ENCODE measurements at places on chromosomes 13 and 19.

- no peak for DNase-seq
Measured at GRCh38 chr13:52725302-52725701, 14.3 kb downstream of the CNMD start.

- DNase-seq = no peak
Measured at GRCh38 chr13:59906413-59907049, 257.2 kb downstream of the DIAPH3 start.

DNA sequence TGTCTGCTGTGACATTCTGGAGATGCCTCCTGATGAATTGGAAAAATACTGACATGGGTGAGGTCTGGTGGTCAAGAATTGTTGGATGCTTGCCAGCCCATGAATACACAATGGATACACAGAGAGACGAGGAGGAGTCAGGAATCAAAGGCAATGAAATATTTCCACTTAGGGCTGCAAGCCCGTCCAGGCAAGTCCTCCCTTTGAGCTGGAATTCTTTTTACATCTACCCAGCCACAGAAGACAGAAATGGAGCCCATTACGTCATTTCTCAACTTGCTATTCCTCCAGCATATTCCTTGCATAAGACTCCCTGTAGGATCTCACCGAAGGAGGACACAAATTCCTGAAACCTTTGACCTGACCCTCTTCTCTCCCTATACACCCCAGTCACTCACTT lies 15.7 kb upstream of the IGFL4 start:
- DNase-seq = no peak

GRCh38 chr13:68176475-68176874 lies 946.3 kb upstream of the PCDH9 start:
- DNase-seq = no peak

DNA sequence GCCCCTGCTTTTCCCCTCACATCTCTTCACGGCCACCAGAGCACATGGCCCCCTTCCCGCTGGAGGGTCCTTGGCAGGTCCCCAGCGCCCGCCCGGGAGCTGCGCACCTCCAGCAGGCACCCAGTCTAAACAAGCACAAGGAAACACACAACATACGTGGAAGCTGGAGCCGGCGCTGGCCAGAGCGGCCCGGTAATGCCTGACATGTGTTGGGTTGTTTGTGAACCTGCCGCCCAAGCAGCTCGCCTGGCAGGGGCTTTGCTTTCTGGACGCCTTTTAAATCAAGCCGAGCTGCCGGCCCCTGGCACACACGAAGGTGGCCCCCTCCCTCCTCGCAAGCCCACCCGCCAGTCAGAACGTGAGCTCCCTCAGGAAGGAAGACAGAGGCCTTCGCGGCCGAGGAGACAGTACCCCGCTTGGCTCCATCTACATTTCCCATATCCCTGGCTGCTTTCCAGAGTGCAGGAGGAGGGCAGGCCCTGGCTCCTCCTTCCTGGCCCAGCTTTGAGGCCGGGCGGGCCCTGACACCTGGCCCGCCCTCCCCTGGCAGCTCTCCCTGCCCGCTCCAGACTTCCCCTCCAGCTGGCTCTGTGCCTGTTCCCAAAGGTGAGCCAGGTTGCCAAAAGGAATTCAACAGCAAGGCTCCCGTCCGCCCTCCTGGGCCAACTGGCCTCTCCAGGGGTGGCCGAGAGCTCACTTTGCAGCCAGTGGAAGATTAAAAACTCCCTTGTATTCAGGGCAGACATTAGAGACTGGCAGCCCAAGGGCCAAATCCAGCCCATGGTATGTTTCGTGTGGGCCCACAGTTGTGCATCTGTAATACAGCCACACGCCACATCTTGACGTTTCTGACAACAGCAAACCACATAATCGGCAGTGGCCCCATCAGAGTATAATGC lies 28.7 kb downstream of the COMP start:
- DNase-seq = no peak

DNA sequence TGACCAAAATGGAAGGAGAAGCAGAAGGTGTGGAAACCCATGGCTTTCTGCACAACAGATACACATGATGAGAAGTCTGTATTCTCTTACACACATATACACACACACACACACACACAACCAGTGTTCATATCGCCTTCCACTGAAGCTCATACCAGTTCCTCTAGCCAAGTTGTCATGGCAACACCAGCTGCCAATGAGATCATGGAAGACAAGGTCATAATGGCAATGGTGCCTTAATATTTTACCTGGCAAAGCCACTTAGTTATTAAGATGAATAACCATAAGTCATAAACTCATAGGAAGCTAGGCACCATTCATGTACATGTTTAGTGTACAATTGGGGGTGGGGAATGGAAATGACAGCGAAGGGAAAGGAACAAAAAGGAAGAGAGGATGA lies 2.6 kb upstream of the DHRS12 start:
- DNase-seq = no peak

GRCh38 chr19:10712754-10713153 lies 5.1 kb upstream of the DNM2 start:
- DNase-seq = no peak

DNA sequence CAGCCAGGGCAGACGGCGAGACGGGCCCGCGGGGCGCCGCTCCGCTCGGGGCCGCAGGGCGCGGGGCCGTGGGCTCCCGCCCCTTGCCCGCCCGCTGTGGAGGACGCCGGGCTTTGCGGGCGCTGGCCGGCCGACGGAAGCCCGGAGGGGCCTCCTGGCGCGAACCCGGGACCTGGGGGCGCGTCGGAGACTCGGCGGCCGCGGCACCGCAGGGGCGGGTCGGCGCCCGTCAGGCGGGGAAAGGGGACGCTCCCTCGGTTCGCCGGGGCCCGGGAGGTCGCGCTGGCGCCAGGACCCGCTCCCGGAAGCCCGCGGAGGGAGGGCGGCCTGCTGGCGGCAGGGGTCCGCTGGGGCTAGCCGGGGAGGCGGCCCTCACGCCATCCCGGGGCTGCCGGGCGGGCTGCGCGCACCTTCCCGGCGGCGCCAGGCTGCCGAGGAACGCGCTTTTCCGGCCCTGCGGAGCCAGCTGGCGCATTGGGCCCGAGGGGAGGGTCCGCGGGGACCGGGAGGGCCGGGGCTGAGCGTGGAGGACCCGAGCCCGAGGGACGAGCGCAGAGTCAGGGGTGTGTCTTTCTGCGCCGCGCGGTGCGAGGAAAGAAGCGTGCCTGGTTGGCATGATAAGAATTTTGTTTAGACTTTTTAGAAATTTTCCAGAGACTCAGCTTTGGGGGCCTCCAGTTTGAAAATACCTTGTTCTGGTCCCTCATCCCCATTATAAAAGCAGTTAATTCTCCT lies 511 bp downstream of the GARRE1 start:
- no peak for DNase-seq

GRCh38 chr13:110640591-110641029 lies 25.3 kb downstream of the NAXD start:
- DNase-seq = peak; percentile 87

DNA sequence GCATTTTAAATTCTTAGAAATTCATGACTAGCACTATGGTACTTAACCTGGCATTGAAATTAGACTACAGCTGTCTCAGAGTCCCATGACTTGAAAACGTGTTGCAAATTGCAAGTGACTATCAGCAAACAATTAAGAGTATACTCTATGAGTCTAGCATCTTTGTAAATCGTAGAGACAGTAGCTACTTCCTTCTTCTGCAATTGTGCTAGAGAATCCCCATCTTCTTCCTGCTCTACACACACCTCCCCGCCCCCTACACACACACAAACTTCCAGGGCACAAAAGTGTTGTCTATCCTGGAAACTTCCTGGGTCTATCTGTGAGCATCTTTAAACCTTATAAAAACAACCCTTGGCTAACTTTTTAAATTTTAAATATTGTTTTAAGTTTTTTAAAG lies 35.2 kb upstream of the MIR17HG start:
- no peak for DNase-seq

GRCh38 chr13:52461265-52461664 lies 6.0 kb downstream of the CKAP2 start:
- DNase-seq = no peak

GRCh38 chr19:33211794-33212435 lies 13.7 kb downstream of the SLC7A10 start:
- no peak for DNase-seq

GRCh38 chr13:25132751-25133390 lies 36.9 kb downstream of the PABPC3 start:
- no peak for DNase-seq

- no peak for DNase-seq
Measured at GRCh38 chr19:5694167-5694955, 4.3 kb downstream of the RPL36 start.

- no peak for DNase-seq
Measured at GRCh38 chr13:45280751-45281634, 60.0 kb downstream of the TPT1 start.

DNA sequence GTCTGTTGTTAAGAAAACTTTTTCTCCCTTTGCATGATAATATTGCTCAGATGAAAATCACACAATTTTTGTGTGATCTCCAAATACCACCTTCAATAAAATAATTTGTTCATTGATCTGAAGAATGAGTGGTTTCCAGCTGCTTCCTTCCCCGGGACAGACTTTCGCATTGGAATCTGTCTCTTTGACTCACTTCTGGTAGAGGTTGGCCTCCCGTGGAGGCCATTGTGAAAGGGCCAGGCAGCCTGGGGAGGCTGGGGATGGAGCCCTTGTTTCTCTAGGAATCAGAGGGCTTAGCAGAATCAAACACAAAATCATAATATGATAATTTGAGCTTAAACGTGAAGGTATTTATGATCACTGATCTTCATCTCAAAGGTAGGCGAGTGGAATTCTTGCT lies 135.0 kb upstream of the ZNF536 start:
- no peak for DNase-seq

DNA sequence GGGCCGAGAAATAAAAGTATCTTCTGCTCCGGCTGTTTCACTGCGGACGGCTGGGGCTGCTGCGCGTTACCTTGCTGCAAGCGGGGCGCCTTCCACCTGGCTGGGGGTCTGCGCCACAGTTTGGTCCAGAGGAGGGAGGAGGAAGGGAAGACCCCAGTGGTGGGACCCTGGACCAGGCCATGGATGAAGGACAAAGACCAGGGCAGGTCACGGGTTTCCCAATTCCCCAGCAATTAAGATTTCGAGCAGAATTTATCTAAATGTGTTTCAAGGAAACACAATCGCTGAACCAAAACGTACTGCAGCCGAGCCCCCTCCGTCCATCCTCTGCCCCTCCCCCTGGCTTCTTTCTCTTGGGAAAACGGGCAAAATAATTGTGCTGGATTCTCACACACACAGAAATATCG lies 2.9 kb downstream of the SOX1 start:
- no peak for DNase-seq

GRCh38 chr13:113471844-113472243 lies 18.6 kb upstream of the ADPRHL1 start:
- no peak for DNase-seq

GRCh38 chr13:70905035-70905434 lies 796.8 kb upstream of the KLHL1 start:
- no peak for DNase-seq

DNA sequence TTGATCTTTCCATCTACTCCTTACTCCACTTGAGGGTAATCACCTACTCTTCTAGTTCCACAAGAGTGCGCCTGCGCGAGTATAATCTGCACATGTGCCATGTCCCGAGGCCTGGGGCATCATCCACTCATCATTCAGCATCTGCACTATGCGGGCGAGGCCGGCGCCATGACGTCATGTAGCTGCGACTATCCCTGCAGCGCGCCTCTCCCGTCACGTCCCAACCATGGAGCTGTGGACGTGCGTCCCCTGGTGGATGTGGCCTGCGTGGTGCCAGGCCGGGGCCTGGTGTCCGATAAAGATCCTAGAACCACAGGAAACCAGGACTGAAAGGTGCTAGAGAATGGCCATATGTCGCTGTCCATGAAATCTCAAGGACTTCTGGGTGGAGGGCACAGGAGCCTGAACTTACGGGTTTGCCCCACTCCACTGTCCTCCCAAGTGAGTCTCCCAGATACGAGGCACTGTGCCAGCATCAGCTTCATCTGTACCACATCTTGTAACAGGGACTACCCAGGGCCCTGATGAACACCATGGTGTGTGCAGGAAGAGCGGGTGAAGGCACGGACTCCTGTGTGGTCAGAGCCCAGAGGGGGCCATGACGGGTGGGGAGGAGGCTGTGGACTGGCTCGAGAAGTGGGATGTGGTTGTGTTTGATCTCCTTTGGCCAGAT lies 2.7 kb upstream of the KLK2 start:
- DNase-seq = no peak

DNA sequence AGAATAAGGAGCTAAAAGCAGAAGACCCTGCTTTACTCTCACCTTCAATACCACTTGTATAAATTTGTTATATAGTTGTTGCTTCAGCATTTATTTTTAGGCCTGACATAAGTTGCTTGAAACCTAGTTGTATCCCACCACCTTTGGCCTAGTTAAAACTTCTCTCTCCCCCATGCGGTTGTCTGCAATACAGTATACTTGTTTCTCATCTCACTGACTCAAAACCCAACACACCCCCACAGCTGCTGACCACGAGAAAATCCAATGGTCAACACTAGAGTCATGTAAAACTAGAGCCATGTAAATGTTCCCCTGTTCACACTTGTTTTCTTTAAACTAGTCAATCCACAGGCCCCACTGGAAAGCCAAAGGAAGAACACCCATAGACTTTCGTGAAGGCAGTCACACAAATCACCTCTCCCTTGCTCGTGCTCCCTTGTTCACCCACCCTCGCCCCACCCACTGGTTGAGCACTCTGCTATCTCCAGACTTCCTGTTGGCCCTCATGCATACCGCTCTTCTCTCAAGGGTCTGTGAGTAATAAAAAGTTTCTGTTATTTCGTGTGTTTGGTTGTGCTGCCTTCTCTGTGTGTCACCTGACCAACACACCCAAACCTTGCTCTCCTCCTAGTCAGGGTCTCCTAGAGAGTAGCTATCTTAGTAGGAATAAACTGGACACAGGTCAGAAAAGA lies 12.9 kb upstream of the CCDC169 start:
- DNase-seq = no peak

DNA sequence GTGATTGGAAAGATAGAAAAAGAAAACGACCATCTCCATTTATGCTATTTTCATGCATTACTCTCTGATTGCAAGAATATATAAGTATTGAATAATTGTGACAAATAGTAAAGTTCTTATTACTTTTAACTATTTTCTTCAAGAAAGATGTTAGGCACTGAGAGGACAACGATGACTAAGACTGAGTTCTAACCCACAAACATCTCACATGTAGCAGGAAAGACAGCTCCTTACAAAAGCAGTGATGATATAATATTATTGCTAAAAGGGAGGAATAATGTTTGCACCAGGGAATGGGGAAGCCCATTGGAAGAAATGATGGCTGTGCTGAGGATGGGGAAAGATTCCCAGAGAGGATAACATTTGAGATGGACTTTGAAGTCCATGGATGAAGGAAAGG lies 22.6 kb downstream of the RXFP2 start:
- no peak for DNase-seq

GRCh38 chr19:51511353-51511752 lies 9.8 kb upstream of the SIGLEC12 start:
- no peak for DNase-seq

All from mesenteric fat pad (tissue), 1 donor.